ENCODE measurements at places on chromosomes 4 and X.

- DNase-seq = no peak
Measured at GRCh38 chr4:37455301-37456131, 211.0 kb downstream of the NWD2 start.

GRCh38 chr4:154506253-154506652 is 14.7 kb upstream of the DCHS2 start:
- peak; percentile 70 for DNase-seq

DNA sequence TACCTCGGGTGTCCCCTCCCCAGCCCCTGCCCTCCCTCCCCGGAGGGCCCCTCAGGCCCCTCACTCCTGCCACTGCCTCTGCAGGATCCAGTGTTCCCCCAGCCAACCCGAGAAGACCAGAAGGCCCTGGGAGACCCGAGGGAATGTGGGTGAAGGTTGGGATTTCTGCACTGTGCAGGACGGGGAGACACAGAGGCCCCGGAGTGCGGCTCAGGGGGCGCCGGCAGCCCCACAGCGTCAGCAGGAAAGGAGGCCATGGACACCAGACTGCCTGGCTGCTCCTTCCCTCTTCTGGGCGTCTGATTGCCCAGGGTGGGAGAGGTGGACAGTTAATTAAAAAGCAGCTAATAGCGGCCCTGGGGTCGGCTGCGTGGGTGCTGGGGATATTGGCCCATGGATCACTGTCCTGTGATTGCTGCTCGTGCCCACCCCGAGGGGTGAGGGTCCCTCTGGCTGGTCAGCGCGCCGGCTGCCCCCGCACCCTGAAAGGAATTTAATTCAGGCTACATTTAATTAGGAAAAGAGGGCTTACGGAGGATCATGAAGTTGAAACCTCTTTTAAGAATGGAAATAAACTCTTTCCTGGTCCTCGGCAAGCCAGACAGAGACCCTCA is 57.8 kb upstream of the NKX1-1 start:
- no peak for DNase-seq

DNA sequence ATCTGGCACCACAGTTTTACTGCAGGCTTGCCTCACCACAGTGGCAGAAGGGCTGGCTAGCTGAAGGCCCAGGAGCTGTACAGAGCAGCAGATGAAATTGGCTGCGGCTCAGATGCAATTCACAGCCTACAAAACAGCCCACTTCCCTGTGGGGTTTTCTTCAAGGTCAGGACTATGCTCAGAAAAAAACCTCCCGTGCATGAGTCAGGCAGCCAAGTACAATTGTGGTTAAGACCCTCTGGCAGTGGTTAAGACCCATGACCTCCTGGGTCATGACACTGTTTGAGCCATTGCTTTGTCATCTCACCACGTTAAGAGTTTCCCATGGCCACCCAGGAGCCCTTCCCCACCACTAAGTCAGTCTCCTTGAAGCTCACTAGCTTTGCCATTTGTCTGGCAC is 276.3 kb downstream of the HNRNPD start:
- DNase-seq = peak; percentile 43

DNA sequence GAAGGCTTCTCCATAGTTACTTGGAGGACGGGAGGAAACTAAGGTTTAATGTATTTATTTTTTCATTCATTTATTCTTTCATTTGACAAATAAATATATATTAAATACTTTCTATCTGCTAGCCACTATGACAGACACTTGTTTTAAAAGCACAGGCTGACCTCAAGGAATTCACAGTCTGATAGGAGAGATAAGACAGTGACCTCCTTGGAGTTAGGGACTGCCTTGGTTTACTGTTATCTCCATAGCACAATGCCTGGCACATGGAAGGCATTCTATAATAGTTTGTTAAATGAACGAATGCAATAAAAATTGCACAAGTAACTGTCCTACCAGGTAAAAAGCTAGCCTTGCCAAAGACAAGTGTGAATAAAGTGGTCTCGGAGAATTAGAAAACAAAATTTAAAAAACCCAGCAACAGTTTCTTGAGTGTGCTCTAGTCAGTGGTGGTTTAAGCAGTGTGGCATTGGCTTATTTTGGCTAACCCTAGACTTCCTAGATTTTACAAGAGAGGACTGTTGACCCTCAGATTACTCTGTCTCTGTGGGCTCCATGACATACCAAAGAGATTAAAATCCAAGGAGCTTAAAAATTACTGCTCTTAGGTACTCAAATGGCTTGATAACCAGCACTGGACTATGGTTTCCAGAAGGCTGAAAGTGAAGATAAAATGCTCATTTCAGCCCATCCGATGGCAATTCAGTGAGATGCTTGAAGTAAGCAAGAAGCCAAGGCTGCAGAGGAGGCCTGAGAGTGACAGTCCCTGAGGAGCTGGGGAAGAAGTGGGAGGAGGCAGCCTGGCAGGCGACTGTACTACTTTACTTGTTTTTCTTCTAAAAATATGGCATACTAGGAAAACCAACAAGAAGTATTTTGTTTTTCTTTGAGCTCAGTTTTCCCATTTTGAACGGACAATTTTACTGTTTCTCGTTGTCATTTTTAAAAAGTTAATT is 9.6 kb downstream of the AFP start:
- no peak for DNase-seq

DNA sequence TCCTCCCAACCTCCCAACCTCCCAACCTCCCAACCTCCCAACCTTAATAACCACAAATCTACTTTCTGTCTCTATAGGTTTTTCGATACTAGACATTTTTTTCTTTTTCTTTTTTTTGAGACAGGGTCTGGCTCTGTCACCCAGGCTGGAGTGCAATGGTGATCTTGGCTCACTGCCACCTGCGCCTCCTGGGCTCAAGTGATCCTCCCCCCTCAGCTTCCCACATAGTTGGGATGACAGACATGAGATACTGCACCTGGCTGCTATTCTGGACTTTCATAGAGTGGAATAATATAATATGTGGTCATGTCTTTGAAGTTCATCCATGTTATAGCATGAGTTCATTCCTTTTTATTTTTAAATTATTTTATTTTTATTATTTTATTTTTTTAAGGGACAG is 39.5 kb upstream of the ZFX start:
- DNase-seq = no peak

- peak; percentile 59 for DNase-seq
Measured at GRCh38 chr4:66923081-66923865, 622.0 kb downstream of the CENPC start.

- DNase-seq = no peak
Measured at GRCh38 chr4:4919927-4920326, 60.5 kb downstream of the MSX1 start.

- DNase-seq = no peak
Measured at GRCh38 chrX:107780525-107780924, 3.0 kb downstream of the NCBP2L start.

- DNase-seq = peak; percentile 71
Measured at GRCh38 chr4:96675896-96676295, 836.0 kb downstream of the PDHA2 start.

DNA sequence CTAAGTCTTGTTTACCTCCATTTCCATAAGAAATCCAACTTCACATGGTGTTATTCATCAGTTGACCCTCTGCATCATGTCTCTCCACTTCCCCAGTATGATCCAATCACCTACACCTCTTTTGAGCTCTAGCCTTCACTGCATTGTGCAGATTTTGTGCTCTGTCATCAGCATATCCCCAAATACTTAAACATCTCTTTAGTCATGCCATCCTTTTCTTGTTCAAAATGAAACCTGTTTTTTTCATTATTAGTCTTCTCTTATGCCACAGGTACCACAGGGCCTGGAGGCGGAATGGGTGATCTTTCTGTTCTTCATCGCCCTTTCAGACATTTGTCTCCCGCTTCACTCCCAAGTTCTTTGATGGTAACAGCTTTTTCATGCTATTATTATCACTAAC is 382.7 kb upstream of the GALNTL6 start:
- no peak for DNase-seq

Data from astrocyte of the hippocampus (primary cell).